Stimulated activated CD8-positive, alpha-beta memory T cell treated with anti-CD3 and anti-CD28 coated beads, Interleukin-7, amount 100 ng/mL, for 1 hour (primary cell): ENCODE measurements at places on chromosomes 7 and 10.

- no peak for DNase-seq
Measured at GRCh38 chr10:55500931-55501559, 700.0 kb upstream of the PCDH15 start.

DNA sequence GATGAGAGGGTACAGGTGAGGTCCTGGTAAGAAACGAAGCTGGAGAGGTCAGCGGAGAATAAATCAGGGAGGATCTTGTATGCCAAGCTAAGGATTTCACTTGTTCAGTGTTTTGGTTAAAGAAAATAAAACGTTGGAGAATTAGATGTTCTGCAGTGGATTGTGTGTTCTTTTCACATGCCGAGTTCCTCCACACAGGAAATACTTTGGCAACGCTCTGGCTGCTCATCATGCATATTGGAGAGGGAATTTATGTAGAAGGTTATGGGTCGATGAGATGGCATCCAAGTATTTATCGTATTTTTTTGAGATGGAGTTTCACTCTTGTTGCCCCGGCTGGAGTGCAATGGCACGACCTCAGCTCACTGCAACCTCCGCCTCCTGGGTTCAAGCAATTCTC, 11.0 kb downstream of the RPS24 start:
- DNase-seq = no peak

GRCh38 chr7:128738570-128739047, 550 bp upstream of the CALU start:
- no peak for DNase-seq

DNA sequence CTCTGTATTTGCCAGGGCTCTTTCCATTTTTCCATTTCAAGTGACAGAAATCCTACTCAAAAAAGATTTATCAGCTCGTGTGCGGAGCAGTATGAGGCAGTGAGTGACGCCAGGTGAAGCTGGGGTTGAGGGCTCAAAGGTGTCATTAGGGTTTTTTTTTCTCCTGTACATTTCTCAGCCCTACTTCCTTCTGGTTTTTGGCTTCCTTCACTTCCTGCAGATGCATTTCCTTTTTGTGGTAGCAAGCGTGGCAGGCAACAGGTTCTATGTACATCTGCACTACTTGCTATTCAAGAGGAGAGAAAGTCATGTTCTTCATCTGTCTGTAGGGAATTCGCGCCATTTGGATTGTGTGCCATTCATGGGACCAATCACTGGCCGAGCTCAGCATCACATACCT, 52.8 kb upstream of the AOAH start:
- DNase-seq = no peak
